ENCODE measurements at places on chromosomes 1 and 21.

DNA sequence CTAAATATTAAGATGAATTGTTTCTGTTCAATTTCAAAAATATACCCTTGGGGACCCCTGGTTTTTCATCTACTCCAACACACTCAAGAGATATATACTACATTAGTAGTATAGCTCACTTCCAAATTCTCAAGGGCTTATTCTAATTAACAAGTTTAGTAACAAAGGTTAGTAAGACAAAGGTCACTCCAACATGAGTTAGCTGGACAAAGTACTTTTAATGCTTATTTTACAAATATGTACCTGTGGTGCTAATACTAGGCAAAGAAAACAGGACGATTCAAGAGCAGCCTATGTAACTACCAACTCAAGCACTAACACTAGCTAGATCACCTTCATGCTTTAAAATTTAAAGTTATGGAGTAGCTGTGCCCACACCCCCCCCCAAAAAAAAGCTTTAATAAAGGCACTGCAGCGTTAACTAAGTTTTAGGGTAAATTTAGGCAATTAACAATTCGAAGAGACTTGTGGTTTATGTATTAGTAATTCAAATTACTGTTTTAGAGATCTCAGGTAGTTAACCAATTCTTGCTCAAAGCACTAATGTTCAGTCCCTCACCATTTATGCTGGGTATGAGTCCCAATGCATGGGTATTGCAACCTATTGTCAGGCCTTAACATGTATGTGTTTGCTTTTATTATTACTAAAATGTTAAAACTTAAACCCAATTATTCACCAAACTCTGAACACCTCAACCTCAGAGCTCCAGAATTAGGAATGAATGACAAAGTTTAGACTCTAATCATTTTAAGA lies 14.1 kb downstream of the HNRNPU start:
- DNase-seq = no peak

- no peak for DNase-seq
Measured at GRCh38 chr1:201488830-201489589, 17.9 kb downstream of the CSRP1 start.

DNA sequence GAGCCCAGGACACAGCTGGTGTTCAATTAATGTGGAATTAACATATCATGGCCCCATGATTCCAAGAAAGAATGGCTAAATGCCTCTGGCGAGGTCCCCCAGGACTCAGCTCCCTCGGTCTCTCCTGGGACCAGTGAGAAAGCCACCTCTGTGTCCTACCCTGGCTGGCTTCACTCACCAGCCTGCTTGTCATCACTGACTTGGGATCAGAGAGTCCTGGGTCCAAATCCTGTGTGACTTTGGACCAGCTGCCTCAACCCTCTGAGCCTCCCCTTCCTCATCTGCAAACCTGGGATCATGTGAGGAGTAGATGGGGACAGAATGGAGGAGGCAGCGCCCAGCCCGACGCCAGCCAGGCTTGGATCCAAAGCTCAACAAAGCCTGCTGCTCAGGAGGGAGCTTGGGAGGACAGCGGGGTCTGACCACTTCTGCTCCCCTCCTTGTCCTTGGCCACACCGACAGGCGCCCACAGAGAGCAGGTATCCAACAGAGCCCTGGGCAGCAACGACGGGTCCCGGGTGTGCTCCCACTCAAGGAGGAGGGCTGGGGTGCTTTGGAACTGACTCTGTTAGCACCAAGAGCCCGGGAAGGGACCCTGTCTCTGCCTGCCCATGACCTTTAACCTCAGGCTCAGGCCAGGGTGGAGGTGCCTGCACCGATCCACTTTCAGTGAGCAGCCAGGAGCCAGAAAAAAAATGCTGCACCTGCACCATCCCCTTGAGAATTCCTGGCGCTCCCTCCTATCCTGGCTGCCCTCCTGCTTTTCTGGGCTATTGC lies 3.2 kb downstream of the SH2D5 start:
- DNase-seq = no peak

- DNase-seq = no peak
Measured at GRCh38 chr1:214187121-214187900, 93.6 kb upstream of the SMYD2 start.

DNA sequence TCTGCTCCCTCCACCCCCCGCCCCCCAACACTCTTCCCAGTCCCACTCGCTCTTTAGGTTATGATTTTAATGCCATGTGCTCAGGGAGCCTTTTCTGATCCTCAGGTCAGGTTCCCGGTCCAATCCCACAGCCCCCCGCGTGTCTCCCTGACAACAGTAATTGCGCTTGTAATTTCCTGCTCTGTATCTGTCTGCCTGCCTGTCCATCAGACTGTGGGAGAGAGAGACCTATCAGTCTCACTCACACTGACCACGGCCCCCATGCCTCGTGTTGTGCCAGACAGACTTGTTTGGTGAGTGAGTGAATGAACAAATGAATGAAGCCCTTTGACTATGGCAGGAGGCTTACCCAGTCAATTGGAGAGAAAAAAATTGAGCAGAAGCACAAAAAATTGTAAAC lies 50.8 kb upstream of the ECE1 start:
- DNase-seq = no peak

GRCh38 chr1:93324486-93325464 lies 20.9 kb upstream of the DR1 start:
- no peak for DNase-seq

DNA sequence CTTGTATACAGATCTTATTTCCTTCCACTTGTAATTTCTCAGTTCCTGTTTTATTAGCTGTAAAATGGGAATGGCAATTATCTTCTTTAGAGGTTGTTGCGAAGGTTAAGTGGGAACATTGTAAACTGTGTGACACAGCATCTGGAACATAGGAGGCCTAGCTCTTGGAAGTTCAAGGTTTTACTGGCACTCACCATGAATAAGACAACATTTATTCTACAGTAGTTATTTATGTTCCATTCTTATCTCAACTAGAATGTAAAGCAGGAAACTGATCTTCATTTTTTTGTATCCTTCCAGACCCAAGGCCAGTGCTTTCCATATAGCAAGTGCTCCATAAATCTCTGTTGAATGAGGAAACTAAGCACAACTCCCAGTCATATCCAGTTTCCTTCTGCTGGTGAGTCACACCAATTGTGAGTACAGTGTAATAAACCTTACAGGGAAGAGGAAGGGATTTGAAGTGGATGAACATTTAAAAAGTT lies 1.4 kb downstream of the BCL10 start:
- DNase-seq = no peak

DNA sequence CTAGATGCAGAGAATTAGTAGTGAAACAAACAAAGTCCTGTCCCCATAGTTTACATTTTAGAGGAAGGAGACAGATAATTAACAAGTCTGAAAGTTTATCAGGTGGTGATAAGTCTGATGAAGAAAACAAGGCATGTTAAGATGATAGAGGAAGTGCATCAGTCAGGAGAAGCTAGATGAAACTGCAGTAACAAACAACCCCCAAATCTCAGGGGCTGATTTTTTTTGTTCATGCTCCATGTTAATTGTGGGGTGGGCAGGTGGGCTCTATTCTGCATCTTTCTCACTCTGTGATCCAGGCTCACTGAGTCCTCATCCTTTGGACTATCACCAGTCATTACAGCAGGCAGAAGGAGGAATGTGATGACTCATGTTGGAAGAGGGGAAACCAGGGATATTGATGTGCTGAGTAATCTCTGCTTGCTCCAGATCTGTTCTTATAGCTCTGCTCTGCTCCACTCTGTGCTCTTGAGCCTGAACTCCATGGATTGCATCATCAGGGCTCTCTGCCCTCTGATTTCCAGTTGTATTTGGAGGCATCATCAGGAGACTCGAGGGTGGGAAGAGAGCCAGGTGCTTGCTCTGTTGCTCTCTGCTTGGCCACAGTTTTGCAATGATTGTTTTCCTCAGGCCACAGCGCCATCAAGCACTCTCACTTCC lies 166.9 kb downstream of the IER5 start:
- DNase-seq = no peak

- DNase-seq = no peak
Measured at GRCh38 chr1:6507037-6507428, 15.6 kb upstream of the PLEKHG5 start.

DNA sequence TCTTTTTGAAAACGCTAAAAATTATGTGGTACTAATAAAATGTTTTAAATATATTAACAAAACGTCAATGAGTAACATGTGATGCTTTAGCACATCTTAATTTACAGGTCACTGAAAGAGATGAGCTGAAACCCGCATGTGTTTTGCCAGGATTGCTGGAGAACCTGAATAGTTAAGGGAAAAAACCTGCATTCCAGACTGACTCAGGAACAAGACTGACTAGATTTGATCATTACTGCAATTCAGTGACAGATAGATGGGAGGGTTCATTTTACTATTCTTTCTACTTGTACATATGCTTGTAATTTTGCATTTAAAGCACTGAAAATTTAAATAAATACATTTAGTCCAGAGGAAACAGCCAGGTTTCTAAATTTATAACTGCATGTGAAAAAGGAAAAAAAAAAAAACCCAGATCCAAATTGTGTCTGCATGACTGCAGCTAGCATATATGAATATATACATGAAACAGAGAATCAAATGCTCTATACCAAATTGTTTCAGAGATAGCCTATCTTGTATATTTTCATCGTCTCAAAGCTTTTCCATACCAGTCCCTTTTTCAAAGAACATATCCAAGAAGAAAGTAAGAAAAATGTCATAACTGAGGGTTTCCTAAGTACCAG lies 71.7 kb downstream of the APP start:
- no peak for DNase-seq

- DNase-seq = no peak
Measured at GRCh38 chr1:247435030-247435758, 19.2 kb downstream of the NLRP3 start.

- no peak for DNase-seq
Measured at GRCh38 chr1:40766560-40766959, 17.0 kb upstream of the KCNQ4 start.

DNA sequence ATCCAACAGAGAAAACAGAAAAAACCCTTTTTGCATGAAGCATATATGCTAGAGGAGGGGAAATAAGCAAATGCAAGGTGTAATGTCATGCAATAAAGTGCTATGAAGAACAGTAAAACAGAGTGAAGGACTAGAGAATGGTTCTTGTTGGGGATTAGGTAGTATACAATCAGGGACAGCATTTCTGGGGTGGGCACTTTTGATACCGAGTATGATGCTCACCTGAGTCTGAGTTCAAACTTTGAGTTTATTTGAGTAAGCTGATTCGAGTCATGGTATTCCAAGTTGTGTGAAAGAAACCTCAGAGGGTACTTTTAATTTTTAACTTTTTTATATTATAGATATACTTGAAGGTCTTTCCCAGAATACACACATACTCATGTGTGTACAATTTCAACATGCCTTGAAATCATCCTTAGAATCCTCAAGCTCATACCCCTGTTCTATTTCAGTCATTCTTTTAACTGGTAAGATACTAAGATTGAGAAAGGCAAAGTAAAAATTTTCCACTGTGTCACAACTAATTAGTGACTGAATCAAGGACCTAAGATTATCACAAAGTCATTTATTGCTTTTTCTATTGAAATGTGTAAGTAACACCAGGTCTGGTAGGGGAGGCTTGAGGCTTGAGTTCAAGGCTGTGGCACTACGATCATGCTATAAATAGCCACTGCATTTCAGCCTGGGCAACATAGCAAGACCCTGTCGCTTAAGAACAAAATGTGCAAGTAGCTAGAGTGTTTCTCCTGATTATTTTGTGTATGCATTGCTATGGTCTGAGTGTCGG lies 12.1 kb downstream of the LRRC8B start:
- DNase-seq = no peak

DNA sequence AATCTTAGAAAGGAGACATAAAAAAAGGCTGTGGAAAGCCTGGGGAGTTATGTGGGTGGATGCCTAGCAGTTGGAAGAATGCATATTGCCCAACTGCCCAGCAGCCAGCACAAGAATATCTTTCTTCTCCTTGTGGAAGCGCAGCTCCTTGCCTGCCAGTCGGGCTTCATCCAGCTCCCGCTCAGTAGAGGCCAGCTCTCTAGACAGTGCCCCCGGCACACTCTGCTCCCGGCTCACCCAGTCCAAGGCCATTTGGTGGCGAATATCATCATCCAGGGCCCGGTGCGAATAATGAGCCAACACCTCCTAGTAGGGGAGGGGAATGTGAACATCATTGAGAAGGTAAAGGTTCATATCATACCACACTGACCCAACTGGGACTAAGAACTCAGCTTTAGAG lies 9.0 kb upstream of the RBM8A start:
- no peak for DNase-seq

DNA sequence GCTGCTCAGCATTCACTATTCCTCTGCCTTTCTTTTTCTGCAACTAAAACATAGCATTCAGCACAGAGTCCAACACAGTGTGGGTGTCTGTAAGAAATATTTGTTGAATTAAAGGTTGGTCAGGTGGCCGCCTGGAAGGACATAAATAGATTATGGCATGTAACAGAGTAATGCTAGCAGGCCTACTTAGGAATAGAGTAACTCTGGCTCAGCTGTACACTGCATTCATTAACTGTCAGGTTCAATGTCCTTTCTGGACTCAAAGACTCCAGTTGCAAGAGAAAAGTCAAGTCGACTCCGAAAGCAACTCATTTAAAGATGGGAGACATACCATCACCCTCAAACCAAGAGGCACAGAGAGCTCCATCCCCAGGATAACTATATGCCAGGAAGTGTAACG lies 116.0 kb downstream of the LMX1A start:
- DNase-seq = no peak

GRCh38 chr1:111629190-111629954 lies 9.8 kb downstream of the RAP1A start:
- DNase-seq = no peak

DNA sequence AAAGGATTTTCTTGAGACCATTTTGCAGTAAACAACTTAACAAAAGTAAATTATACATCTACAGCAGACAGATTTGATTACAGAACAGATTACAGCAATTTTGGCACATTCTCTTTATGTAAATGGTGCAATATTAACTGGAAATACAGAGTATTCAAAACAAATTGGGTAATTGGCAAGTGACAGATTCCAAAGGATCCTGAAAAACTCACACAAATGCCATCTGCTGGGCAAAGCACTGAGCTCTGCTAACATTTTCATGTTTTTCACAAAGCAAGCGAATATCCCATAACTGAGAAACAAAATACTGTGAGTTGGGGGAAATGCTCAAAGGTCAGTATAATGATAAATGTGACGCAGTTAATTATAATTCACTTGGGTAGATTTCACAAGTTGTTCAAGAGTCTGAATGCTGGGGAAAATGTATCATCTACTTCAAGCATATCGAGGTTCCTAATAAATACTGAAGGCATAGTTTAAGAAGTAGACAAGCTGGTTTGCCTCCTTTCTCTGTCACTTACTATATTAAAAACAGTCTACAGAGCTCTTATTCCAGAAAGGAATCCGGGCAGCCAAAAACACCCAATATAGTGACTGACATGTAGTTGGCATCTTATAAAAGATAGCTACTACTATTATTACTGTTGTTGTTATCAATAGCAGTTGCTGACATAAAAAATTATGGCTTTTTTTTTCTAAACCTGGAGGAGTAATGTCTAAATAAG lies 75.8 kb upstream of the SDC3 start:
- DNase-seq = no peak

- DNase-seq = no peak
Measured at GRCh38 chr1:220967911-220968310, 88.7 kb downstream of the HLX start.

DNA sequence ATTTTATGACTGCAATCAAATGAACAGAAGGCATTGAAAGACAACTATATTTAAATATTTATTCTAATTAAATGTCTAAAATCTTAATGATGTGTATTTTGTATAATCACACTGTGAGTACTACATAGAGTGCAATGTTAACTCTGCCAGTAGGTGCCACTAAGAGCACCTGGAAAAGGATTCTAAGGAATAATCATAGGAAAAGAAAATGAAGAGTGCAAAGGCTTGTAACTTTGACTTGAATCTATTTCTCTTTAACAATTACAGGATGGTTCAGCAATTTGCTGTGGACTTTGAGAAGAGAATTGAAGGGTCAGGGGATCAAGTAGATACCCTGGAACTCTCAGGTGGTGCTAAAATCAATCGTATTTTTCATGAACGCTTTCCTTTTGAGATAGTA lies 200.4 kb downstream of the DNM3 start:
- no peak for DNase-seq
